ENCODE measurements at places on chromosomes 5 and 9. TPM values are rescaled to one million over a fixed set of nuclear protein-coding genes. Genes with fewer than 3 reads are reported as not detected.

GRCh38 chr5:1874348-1874747, 8.4 kb downstream of the IRX4 start:
- DNase-seq = no peak

GRCh38 chr5:127290946-127291693, 524 bp downstream of the MEGF10 start:
- DNase-seq = no peak

DNA sequence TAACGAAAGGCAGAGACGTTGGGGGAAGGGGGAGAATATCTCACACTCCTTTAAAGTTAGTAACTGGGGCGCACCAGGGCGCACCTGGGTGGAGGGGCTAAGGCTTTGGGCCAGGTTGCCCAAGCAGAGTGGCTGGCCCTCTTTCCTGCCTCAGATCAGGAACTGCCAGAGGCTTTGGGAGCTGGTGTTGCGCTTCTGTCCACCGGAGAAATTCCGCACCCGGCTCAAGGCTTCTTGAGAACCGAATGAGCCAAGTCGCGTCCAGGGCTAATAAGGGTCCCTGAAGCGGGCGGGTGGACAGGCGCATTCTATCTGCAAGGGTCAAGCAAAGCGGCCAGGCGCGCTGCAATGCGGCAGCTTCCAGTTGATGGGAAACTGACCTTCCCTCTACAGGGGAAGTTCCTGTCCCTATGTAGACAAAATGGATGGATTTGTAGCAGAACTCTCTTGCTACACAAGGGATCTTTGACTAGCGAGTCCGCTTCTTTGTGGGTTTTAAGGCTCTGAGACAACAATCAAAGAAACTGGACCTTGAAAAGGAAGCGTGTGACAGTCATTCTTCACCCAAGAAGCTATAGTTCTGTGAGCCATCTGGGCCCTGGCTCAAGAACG, 5.5 kb downstream of the PAX5 start:
- no peak for DNase-seq

DNA sequence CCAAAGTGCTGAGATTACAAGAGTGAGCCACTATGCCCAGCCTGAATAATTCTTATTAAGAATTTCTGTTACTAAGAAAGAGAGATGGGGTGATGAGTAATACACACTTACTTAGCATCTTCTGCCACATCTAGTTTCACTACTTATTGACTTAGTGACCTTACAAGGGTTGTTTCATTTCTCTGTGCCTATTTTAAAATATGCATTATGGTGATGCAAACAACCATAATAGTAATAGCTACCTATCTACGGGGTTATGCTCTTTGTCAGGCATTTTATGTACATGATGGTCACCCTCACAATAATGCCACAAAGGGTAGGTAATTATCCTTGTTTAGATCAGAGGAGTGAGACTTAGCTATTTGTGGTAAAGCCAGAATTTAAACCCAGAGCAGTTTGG, 499.0 kb upstream of the SGCD start:
- DNase-seq = no peak

DNA sequence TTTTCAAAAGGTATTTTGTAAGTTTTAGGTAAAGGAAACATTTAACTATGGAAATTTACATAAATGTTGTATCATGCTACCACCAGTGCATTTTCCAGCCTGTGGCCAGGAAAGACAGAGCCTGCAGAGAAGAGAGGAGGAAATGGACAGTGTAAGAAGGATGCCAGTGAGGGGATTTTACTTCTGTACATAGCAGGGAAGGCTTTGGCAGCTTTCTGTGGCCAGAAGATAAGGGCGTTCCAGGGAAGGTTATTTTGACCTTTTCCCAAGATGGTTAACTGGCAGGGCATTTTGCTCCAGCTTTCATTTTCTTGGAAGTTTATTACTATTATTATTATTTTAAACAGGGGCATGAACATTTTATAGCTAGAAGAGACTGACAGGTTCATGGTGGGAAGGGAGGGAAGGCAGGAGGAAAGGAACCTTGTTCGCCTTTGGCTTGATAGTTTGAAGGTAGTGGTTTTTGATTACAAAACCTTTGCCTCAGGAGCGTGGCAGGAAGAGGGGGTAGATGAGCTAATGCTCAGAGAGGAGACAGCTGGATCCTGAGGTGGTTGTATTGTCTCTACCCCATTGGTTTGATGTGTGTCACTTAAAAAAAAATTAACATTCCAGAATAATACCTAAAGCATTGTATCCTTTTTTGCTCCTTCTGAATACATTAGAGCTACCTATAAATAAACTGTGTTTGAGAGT, 4.1 kb downstream of the ISOC1 start:
- DNase-seq = no peak

DNA sequence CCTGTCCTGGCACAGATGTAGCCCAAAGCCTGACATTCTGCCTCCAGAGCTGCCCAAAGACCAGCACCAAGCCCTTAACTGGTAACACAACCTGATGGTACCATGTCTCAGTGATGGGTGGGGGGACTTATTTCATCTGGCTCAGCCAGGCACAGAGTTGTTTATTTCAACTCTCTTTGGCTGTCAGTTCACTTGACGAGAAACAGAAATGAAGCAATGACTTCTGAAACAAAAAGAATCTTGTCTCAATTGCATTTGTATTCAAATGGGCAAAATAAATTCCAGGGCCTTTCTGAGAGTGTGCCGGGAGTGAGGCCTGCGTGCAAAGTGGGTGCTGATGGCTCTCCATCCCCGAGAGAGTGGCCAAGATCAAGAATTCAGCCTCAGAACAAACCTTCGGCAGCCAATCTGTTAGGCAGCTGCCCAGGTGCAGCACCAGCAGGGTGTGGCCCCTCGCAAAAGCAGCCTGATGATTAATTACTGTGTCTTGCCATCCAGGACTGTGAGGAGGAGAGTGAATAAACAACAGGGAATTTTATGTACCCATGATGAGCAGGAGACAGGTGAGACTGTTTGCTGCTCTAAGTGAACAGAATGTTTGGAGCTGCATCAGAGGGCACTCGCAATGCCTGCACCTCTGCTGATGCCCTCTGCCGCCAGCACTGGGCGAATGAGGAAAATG, 238.0 kb downstream of the HSPA4 start:
- DNase-seq = no peak

DNA sequence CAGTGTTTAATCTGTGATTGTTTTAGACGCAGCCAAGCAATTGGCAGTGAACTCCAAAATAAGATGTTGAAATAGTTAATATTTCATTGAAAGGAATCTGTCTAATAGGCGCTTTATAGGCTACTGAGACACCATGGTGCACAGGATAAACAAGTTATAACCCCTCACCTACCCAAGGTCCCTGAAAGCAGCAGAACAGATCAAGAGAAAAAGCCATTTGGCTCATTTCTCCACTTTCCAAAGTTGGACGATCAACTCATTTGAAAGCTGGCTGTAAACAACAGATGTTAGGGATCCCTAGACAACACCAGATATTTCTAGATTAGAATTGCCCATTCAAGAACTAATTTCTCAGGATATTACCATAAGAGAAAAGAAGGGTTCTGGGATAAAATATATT, 4.9 kb downstream of the PUM3 start:
- no peak for DNase-seq

DNA sequence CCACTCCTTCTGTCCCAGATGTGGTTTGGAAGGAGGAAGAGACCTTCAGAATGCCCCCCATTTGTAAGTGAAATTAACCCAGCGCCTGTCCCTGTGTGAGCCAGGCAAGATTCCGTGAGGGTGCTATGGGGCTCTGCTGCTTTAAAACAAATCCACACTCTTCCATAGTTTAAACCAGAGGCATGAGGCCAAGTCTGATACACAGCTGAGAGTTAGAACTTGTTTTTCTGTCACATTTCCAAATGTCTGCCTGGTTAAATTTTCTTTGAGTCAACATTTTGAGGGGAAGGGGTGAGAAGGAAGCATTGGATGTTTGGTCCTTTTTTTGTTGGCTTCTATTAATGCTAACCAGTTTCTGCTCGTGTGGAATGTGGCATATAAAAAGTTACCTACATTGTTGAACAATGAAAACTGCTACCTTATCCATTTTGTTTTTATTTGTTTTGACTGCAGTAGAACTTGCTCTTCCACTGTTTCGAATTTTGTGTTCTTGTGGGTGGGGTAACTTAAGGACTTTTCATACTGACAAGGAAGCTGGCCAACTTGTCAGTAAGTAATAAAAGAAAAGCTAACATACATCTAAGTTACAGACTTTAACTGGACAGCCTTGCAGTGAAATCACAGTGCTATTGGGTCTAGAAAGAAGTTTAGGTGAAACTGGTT, 12.9 kb downstream of the RGMB start:
- no peak for DNase-seq

- no peak for DNase-seq
These were observed 509.1 kb downstream of the RAB3C start for GRCh38 chr5:59091965-59092364.

DNA sequence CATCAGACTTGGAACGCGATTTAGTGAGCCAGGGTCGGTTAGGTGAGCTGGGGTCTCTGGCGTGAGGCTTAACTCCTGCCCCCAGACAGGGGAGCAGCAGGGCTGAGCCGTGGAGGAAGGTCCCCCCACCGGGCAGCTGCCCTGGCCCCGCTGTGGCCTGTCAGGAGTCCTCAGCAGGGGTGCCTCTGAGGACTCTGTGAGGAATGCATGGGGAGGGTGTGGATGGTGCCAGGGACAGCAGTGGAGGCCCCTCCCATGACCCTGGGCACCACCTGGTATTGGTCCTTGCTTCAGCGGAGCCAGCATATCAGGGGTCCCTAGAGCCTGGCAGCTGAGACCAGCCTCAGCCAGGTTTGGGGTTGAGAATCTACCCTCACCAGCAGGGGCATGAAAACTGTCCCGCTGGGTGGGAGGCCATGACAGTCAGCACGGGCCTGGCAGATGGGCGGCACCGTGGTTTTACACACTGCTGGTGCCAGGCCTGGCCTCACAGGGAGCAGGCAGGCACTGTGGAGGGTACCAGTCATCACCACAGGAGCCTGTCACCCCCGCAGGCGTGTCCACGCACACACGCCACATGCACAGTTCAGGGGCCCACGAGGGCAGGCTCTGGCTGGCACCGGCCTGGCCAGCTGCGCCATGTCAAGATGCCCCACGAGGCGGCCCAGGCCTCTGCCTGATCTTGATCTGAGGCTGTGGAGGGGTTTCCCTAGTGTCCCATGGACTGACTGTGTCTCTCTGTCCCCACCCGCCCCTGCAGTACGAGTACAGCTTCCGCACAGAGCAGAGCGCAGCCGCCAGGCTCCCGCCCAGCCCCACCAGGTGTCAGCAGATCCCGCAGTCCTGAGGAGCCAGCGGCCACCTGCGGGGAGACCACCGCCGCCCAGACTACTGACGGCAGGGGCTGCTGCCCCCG, 111.1 kb upstream of the LMX1B start:
- no peak for DNase-seq

DNA sequence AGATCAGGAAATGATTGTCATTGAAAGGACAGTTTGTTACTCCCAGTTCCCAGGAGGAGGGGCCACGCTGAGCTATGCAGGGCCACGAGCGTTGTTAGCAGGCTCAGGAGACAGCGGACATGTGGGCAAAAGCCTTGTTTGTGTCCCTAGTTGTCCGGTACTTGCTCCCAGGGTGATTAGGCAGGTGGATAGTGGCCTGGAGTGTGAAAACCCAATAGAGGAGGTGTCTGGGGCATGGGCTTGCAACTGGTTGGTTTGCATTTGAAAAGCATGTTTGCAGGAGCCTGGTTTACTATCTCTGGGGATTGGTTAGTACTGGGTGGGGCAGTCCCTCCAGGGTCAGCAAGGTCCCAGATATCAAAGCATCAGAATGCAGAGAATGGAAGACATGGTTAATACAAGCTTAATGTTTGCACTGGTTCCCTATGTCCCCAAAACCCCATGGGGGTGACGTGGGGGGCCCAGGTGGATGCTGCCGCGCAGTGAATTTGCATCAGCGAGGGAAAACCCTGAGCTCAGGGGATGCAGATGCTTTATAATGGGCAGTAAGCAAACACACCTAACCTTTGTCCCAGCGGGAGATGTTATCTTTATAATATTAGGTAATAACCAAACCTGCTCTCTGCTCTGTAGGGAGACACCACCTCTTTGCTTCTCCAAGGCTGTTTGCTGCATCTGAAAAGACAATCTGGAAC, 39.7 kb downstream of the ROPN1L start:
- DNase-seq = no peak

GRCh38 chr5:145922059-145922458, 14.3 kb upstream of the SH3RF2 start:
- DNase-seq = no peak

- DNase-seq = peak; percentile 80
These were observed 12.0 kb downstream of the CTNNAL1 start for GRCh38 chr9:109001275-109001676.

GRCh38 chr9:88024896-88025295, 50.6 kb upstream of the CDK20 start:
- no peak for DNase-seq

- no peak for DNase-seq
These were observed 14.6 kb downstream of the IRX2 start for GRCh38 chr5:2736872-2737271.

- no peak for DNase-seq
These were observed 61.0 kb upstream of the GFPT2 start for GRCh38 chr5:180414176-180414575.

DNA sequence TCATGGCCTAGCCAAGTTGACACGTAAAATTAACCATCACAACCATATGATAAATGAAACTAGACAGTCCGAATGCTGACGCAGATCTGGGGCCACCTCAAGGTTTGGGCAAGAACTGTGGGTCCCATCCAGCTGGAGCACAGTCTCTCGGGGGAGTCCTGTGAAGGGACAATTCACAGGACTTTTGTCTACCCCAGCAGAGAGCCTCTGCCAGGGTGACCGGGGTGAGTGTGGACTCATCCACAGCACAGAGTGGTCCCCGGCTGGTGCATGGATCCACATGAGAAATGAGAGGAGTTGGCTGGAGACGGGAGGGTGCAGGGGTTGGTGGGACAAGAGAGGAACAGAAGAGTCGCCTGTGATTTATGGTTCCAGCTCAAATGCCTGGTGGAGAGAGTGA, 17.7 kb upstream of the MED10 start:
- no peak for DNase-seq

- no peak for DNase-seq
These were observed 629.7 kb upstream of the GRAMD2B start for GRCh38 chr5:125793470-125793869.

- DNase-seq = no peak
These were observed 32.9 kb upstream of the IFNK start for GRCh38 chr9:27491154-27491553.

GRCh38 chr5:176822041-176822792, 11.9 kb downstream of the UNC5A start:
- no peak for DNase-seq

GRCh38 chr5:145967296-145967695, 30.9 kb downstream of the SH3RF2 start:
- DNase-seq = no peak

DNA sequence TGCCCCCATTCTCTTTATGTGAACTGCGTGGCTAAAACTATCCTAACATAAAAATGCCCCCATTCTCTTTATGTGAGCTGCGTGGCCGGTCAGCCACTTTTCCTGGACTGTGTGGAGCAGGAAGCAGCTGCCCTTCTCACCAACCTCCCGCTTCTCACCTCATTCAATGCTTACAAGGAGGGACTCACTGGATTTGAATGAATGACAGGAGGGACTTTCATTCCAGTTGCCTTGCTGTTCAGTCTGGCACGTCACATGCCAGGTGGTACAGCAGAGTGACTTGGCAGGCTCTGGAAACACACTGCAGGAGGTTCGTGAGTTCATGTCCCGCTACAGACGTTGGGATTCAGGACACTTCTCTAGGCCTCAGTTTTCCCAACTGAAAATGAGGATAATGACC, 60.2 kb upstream of the NFIL3 start:
- DNase-seq = no peak

The CCDC192 gene
- not detected for polyA plus RNA-seq

The NEURL1B gene
- 2.3 TPM for polyA plus RNA-seq

The SNX18 gene
- polyA plus RNA-seq = 33.3 TPM

The FSD1L gene
- polyA plus RNA-seq = 0.81 TPM

The SERF1B gene
- 34.0 TPM for polyA plus RNA-seq

The DDX46 gene
- 19.4 TPM for polyA plus RNA-seq

The ZDHHC12 gene
- 60.0 TPM for polyA plus RNA-seq

The IFNA17 gene
- not detected for polyA plus RNA-seq

The MARCOL gene
- polyA plus RNA-seq = not detected

The SLC45A2 gene
- not detected for polyA plus RNA-seq

Data from BJ (cell line).